ENCODE measurements at places on chromosomes 6 and 20. TPM values are rescaled to one million over a fixed set of nuclear protein-coding genes. Genes with fewer than 3 reads are reported as not detected.

Gene AIF1
- total RNA-seq = 0.44 TPM

Gene PRSS16
- total RNA-seq = 4.7 TPM

Gene ARMC12
- total RNA-seq = 1.4 TPM

Gene VSX1
- total RNA-seq = 0.21 TPM

Gene C6orf15
- total RNA-seq = not detected

Gene OR2J3
- total RNA-seq = not detected

Gene PTCHD4
- not detected for total RNA-seq

Gene HLA-DRA
- total RNA-seq = 1.7 TPM

All from Panc1 (cell line).